ENCODE measurements at places on chromosomes 6 and 20.

DNA sequence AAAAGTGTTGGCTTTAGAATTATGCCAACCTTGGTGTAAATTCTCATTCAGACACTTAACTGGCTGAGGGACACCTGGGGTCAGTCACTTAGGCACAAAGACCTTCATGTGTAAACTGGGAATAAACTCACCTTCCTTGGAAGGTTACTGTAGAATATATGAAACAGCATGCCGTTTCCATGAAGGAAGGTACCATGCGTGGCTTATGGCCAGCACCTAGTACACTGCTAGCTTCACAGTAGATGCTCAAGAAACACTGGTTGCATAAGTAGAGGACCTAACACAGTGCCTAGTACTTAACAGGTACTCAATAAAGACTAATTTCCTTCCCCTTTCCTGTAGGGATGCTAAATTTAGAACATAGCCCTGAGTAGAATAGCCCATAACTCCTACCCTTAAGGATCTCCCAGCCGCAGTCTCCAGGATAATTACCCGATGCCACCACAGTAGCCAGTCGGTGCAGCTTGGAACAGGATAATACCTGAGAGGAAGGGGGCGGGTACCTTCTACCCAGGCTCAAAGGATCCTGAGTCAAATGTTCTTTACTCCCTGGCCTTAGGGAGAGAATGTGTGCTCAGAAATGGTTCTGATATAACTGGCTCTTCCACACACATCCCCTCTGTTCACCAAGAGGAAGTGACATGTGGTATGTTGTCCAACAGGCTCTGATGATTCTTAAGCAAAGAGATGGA is 3.6 kb downstream of the BCL2L1 start:
- no peak for DNase-seq

GRCh38 chr20:63347081-63347741 is 13.9 kb downstream of the CHRNA4 start:
- DNase-seq = no peak

- peak; percentile 30 for DNase-seq
Measured at GRCh38 chr6:139943391-139943790, 568.9 kb upstream of the CITED2 start.

DNA sequence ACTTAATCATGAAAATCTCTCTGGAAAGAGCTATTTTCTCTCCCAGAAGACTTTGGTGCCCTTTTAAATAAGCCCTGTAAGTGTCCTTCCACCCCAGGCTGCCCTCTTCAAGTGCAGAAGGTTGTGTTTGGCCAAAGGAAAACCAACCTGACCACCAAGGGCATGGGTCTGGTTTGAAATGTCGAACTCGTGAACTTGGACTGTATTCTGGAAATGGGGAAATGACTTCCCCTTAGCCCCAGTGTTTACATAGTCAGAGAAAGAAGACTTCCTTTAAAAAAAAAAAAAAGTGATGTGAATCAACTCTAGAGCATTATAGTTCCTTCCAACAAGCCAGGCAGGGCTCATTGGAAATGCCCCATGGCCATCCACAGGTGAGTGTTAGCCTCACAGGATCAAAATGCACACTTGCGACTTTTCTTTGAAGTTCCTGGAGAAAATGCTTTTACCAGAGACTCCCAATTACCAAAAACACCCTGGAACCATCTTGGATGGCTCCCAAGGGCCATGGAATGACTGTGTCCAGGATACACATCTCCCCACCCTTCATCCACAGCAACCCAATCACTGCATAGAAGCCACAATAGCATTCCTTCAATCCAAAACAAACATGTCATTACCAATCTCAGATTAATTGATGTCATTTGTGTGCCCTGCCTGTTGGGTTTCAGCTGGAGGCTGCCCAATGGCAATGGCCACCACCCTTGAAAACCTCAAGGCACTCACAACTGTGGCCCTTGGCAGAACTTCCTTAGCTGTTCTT is 133.8 kb downstream of the CLIC5 start:
- DNase-seq = no peak

DNA sequence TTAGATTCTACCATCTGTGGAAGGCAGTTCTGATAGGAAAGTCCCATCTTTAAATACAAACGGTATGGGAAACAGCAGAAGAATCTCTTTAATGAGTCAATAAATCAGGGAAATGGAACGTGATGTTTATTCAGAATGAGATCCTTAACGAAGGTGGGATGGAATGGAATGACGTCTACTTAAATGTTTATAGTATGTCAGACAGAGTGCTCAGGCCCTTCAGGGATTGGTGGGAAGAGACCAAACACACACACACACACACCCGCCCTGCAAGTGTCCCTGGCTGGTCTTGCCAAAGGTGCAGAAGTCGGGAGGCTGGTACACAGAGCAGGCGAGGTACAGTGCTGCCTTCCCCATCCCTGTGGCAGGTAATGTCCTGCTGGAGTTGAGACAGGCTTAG is 164.0 kb downstream of the FARS2 start:
- DNase-seq = no peak

GRCh38 chr6:46898006-46898405 is 23.7 kb downstream of the ADGRF5 start:
- DNase-seq = no peak

DNA sequence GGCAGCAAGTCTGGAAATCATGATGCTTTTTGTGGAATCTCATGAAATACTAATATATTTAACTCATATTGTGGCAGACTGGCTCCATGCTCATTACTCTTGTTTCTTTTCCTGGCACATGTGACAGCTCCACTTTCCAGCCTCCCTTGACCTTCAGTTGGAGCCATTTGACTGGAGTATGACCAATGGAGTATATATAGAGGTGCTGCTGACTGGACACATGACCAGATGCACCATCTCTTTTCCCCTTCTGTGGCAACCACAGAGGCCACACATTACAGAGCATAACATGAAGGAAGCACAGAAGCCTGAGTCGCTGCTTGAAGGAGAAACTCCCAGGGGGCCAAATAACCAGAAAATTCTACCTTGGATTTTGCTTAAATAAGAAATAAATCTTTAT is 77.4 kb downstream of the MKKS start:
- no peak for DNase-seq

GRCh38 chr6:39495640-39496039 is 173.1 kb upstream of the KCNK16 start:
- DNase-seq = no peak

- DNase-seq = no peak
Measured at GRCh38 chr6:124487623-124488431, 474.4 kb upstream of the RNF217 start.

GRCh38 chr6:118012944-118013343 is 105.9 kb downstream of the SLC35F1 start:
- no peak for DNase-seq

DNA sequence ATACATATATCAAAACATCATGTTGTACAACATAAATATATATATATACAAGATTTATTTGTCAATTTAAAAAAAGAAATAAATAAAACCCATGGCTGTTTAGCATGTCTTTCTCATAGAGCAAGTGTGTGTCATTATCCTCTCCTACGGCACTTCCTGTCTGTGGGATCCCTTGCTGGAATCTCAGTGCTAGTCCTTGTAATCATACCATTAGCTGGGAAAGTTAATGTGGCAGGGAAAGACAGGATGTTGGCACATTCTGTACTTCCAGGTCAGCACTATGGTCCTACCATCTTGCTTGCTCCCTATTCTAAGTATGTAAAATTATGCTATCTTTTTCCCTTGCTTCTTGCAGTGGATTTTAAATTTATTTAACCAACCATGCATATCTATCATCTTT is 9.5 kb upstream of the SLC17A3 start:
- no peak for DNase-seq

- DNase-seq = no peak
Measured at GRCh38 chr20:57808264-57809070, 98.7 kb upstream of the PMEPA1 start.

DNA sequence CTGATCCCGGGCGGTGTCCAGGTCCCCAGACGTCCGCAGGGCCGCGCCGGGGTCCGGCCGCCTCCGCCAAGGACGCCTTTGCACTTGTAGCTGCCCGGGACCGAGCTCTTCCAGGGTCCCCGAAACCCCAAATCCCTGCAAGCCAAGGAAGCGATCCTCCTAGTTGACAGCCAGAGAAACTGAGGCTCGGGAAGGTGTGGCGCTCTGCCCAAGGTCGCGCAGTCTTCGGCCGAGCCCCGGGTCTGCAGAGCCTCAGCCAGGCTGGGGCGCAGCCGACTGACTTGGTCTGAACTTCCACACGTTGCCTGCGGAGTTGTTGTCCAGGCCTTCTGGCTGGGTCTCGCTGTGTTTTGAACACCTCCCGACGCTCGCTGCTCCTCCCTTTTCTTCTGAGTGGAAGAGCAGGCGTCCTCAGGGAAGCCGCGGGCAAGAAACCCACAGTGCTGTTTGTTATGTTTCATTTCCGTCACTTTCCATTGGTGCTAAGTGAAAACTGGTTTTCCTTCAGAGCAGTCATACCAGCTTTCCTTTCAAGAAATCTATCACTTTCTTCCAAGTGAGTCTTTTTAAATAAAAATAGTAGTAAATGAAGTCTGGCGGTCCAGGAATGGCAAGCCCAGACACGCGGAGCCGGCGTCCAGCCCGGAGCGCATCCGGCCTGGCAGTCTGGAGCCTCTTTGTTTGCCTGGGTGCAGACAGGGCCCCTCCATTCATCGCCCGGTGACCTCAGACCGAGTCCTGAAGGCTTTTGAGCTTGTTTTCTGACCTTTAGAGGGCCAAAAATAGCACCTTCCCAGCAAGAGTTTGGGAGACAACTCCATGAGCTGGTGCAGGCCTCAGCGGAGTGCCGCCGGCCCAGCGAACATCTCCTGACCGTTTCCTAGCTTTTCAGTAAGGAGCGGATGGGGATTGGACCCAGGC is 698 bp downstream of the FAM210B start:
- peak; percentile 78 for DNase-seq

All from NCI-H146 (cell line).